ENCODE measurements at places on chromosomes 3 and 15.
A peak's percentile ranks its signal among the peaks of the same experiment; 100 is the strongest.

DNA sequence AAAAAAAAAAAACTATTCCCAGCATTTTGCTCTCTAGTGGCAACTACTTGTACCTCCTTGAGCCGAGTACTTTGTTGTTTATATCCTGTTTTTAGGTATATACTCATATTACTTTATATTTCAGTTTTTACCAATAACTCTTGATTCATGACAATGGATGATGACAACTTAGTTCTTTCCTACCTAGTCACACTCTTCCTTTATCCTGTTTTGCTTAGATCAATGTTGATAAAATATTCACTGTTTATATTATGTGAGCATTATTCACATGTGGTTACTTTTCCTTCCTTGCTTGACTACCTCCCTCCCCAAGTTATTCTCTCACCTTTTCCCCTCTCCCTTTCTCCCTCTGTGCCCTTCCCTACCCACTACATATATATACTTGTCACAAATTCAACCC, 53.7 kb downstream of the NKIRAS1 start:
- DNase-seq: no peak

GRCh38 chr15:72858205-72858604, 74.6 kb upstream of the ADPGK start:
- no peak for DNase-seq

GRCh38 chr3:129305592-129306091, 27.0 kb downstream of the HMCES start:
- DNase-seq: no peak

DNA sequence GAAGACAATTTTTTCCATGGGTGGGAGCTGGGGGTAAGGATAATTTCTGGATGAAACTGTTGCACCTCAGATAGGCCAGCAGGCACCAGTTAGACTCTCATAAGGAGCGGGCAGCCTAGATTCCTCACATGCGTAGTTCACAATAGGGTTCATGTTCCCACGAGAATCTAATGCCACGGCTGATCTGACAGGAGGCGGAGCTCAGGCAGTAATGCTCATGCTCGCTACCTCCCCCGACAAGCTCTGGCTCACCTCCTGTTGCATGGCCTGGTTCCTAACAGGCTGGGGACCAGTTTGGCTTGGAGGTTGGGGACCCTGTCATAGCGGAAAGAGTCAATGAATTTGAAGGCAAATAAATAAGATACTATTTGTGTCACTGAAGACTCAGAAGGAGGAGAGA, 105.5 kb downstream of the PLD1 start:
- no peak for DNase-seq

GRCh38 chr3:14497321-14497720, 42.8 kb downstream of the GRIP2 start:
- DNase-seq: peak; percentile 3

- DNase-seq: peak; percentile 61
These were observed 806 bp downstream of the KLHL25 start for GRCh38 chr15:85793641-85794597.

- no peak for DNase-seq
These were observed 296.8 kb upstream of the TPM1 start for GRCh38 chr15:62745621-62746225.

- no peak for DNase-seq
These were observed 4.2 kb downstream of the ALG1L2 start for GRCh38 chr3:130085881-130086280.

DNA sequence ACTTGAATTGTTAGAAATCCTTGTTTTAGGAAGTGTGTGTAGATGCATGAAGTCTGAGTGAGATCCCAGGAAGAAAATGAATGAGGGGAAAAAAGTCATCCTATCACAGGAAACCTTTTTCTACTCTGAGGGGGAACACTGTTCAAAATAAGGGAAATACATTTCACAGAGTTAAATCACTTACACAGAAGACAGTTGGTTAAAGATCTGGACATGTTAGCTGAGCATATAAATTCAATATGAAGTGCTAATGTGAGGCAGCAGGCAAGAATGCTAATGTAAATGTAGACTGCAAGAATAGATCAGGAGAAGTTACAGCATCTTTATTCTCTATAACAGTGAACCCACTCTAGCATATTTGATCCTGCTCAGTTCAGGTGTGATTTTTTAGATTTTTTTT, 2.6 kb downstream of the TBCCD1 start:
- DNase-seq: no peak

DNA sequence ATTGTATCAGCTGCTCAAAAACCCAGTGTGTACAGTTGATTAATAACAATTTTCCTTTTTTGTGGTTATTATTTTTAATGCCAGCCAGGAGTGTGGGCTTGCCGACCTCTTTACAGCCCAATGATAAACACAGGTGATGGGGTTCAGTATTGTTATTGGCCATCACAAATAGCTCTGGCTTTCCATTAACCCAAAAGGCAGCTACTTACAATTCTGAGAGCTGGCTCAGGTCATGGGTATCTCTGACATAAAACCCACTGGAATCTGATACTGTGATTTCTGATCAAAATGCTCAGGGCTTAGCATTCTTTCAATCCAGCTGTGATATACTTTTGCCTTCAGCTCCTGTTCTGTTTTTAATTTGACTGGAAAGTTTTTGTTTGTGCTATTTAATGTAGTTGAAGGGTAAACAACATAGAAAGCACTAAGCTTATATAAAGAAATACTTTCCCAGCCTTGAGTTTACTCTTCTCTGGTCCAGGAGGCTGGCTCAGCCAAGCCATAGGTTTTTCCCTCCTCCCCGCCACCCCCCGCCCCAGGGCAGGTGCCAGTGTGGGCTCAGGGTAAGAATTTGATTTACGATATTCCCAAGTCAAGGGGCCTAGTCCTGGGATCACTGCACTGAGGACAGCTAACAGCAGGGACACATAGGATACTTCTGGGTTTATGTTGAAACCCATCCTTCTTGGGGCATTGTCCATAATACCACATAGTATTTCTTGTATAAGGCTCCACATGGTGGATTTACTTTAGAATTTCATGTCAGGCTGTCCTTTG, 54.0 kb upstream of the MYZAP start:
- DNase-seq: no peak

All from KBM-7 (cell line).